ENCODE measurements at places on chromosomes 6 and 20.
A peak's percentile ranks its signal among the peaks of the same experiment; 100 is the strongest.

GRCh38 chr6:41191569-41191968 is 9.4 kb downstream of the TREML2 start:
- no peak for DNase-seq

DNA sequence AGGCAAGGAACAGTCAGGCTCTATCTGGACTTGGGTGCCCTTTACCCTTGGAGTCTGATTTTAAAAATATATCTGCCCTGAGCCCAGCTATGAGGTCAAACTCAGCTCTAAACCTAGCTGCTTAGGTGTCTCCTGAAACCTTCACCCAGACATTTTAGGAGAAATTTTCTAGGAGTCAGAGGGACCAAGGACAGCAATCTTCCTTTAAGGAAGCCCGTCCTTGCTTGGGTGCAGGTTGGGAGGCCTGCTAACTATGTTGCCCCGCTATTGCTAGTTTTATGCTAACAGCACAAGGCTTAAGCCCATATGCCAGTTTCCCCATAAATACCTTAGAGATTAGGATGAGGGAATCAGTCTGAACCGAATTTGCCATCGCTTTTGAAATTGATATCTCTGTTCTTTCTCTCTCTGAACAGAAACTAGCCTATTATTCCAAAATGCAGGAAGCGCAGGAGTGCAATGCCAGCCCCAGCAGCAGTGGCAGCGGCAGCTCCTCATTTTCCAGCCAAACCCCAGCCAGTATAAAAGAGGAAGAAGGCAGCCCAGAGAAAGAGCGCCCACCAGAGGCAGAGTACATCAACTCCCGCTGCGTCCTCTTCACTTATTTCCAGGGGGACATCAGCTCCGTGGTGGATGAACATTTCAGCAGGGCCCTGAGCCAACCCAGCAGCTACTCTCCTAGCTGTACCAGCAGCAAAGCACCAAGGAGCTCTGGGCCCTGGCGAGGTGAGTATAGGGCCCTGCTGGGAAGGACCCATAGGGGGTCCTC is 2.6 kb downstream of the VGLL2 start:
- no peak for DNase-seq

DNA sequence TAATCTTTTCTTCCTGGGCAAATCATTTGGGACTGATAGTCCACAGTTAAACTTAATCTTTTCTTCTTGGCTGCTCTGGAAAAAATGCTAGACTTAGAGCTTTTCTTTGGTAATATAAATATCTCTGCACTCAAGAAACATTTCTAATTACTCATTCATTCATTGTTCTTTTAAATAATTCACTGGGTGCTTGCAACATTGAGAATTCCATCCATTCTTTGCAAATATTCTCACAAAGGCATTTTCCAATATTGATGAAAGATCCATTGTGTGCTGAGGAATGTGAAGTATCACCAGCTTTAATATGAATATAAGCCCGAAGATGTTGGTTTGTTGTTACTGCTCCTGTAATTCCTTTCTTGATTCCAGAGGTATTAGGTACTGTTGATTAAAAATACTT is 38.4 kb downstream of the AKAP7 start:
- no peak for DNase-seq

DNA sequence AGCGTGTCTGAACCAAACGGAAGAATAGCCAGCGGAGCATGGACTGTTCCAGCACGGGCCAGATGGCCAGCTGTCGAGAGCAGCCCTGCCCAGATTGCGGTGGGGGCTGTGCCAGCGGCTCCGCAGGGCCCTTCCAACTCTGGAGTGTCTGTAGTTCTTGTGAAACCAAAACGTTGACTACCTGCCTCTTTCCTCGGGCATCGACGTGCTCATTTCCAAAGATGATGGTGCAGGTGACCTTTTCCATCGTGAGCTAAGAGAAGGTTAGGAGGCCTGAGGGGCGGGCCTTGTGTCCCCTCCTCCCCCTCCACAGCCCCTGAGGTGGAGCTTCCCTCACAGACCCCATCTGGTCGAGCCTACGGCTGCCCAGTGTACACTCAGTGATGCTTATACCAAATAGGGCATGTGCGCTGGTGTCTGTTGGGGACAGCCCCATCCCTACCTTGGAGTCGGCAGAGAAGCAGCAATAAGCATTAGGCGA is 12.9 kb upstream of the C20orf144 start:
- DNase-seq, result peak; percentile 12

- DNase-seq, result no peak
These were observed 96.5 kb downstream of the SMOC2 start for GRCh38 chr6:168537540-168537884.

DNA sequence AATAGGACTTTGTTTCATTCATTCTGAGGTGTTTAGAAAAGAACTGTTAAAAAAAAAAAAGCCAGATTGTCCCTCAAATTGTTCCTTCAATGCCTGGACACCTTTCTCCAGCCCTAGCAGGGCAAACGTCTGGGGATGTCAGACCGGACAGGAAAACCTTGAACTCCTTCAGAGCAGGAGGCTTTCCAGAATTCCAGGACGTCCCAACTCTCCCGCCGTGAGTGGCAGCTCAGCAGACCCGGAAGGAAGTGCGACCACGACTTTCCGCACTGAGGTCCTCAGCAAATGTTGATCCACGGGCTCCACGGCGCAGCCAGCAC is 139.1 kb downstream of the DLL1 start:
- no peak for DNase-seq

DNA sequence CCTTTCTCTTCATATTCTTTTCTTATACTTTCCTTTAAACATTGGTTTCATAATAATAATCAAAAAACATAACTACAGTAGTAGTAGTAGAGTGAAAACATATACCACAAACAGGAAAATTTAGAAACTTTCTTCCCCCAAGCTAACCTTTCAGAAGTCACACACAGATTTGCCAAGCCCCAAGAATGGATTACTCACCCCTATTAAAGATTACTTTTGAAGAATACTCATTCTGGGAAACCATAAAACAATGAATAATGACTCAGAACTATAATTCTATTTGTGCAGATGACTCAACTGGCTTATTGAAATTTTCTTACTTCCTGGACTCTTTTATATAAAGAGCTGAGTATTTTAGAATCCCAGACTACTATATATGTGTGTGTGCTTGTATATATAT is 119.4 kb upstream of the GJE1 start:
- no peak for DNase-seq

DNA sequence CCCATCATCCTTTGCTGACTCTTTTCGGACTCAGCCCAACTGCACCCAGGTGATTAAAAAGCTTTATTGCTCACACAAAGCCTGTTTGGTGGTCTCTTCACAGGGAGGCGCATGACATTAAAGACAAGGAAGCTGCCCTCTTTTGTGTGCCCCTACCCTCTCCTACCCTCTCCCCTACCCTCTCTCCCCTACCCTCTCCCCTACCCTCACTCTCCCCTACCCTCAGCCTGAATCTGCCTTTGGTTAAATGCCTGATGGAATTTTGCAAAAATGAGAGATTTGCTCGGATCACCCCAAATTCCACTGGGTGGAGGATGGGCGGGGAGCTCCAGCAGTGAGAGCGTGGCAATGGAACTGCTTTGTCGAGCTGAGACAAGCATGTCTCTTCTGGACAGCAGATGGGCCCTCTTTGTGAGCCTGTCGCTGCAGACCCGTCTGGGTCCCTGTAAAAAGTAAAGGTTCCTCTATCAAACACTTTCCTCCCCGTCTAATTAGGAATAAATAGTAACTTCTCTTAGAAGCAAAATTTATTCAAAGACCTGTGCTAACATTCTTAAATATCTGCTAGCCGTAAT is 76.4 kb upstream of the MLN start:
- no peak for DNase-seq

DNA sequence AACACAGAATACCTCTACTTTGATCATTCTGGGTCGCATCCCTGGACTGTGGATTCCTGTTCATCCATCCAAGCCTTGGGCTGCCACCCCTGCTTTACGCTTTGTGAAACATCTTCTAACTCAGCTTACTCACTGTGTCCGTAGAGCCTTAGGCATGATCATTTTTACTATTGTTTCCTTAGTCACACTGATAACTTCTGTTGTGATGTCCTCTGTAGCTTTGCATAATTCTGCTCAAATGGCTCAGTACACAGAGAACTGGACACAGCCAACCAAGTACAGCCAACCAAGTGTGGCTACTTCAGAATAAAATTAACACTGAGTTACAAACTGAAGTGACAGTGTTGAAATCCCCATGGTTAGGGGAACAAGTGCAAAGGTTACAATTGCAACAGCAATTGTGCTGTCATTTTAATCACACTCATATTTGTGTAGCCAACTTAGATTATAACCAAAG is 8.6 kb upstream of the FKBP1A start:
- no peak for DNase-seq

DNA sequence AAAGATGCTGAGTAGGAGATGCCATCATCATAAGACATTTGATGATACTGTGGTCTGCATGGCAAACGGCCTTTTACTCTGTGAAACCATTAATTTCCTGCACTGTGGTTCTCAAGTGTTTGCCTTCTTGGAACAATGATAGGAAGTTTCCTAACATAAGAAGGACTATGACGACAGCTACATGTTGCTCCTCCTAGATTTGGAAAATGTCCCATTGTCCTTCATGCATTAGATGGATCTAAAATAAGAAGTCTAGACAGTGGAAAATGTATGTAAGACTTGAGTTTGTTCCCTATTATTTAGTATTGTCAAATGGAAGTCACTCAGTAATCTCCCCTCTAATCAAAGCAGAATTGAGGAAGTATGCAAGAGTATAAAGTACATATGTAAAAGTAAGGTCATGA is 98.5 kb upstream of the TMEM170B start:
- DNase-seq, result no peak

- no peak for DNase-seq
These were observed 46.9 kb downstream of the SOD2 start for GRCh38 chr6:159646116-159646515.

GRCh38 chr6:159184559-159184958 is 15.4 kb downstream of the FNDC1 start:
- DNase-seq, result no peak

GRCh38 chr20:35307666-35308653 is 15.7 kb upstream of the FAM83C start:
- DNase-seq, result peak; percentile 52

DNA sequence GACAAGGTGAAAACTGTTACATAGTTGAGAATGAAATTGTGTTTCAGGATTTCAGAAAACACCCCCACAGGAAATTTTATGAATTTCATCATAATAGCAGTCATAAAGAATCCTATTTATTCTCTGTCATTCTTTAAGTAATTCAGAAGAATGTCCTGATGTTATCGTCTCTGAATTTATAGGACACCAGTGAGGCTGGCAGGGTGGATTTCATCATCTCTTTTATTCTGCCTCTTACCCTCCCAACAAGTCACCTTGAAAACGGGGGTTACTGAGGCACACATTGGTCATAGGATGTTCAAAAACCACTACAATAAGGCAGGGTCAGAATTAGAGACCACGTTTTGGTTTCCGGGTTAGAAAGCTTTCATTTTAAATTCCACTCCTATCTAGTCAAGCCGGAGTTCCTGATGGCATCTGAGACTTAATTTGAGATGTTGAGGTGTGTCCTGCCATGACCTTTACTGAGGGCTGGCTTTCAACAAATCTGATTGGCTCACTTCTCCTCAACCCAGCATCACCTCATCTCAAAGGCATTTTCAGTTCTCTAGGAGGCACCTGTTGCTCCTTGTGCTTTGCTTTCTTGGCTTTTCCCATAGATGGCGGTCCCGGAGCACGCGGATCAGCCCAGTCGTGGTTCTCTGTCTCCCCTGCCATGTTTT is 230.6 kb upstream of the SUPT3H start:
- DNase-seq, result no peak

DNA sequence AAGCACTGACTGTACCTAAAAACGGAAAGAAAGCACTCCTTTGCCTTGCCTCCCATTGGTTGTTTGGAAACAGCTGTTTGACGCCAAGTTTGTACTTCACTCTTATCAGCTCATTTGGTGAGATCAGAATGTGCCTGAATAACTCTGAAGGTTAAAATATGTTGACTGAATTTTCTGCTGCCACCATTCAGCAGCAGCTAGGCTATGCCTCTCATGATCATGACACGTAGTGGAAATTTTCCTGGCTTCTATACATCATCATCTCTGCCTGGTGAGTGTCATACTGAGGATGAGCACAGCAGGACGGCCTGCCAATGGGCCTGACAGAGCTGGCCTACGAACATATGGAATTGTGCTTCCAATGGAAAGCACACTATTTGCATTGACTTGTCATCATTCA is 704.9 kb upstream of the CITED2 start:
- DNase-seq, result no peak

DNA sequence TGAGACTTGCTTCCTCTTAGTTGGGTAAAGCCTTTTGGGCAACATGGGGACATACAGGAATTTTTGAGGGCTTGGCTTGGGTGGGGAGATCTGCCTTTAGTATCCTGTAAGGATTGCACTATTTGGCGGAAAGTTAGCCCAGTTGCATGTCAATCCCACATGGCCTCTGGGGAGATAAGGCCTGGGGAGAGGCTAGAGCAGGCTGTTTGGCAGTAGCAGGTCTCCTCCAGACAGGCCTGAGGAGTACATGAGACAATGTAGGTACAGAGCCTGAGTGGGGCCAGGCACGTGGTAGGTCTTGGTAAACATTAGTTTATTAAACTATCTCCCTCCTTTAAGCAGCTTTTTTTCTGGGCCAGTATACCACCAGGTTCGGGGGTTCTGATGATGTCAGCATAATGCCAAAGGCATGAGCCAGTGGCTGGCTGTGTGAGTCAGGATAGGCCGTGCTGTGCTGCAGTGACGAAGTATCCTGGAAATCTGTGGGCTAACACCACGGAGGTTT is 147.9 kb downstream of the VEGFA start:
- DNase-seq, result no peak

DNA sequence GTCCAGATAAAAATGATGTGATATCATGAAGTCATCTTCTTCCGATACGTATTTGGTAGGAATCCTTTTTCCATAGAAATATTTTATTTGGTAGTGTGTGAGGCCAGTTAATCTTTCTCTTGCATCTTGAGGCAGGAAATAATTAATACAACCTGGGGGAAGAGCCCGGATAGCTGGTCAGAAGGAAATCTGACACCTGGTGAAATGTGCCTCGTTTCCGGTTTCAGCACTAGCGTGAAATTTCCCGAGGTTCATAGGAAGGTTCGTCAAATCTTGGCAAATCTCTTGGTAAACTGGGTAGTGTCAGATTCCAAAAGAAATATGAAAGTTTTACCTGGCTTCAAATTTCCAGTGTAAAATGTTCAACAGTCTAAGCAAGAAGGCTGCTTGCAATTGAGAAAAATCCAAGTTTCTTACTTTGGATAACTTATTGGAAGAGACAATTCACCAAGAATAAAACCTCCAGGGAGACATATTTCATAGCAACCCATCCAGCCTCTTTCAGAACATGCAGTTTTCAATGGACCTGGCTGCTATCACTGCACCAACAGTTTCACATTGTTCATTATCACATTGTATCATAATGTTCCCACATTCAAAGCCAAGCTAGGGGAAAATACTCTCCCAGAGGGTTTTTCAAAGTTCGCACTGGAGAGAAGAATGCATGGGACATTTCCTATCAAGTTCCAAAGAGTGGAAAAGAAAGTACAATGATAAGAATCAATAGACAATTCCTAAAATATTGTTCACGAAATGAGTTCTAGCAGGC is 454.5 kb upstream of the CITED2 start:
- no peak for DNase-seq

GRCh38 chr6:160733050-160733646 is 31.1 kb downstream of the PLG start:
- peak; percentile 59 for DNase-seq

GRCh38 chr6:145009711-145010110 is 724.6 kb downstream of the UTRN start:
- no peak for DNase-seq
